ENCODE measurements at places on chromosomes 5 and 9. TPM values are rescaled to one million over a fixed set of nuclear protein-coding genes. Genes with fewer than 3 reads are reported as not detected.

Gene ZFR
- polyA plus RNA-seq = 25.7 TPM

Gene MLANA
- not detected for polyA plus RNA-seq

Gene SLC34A3
- 36.0 TPM for polyA plus RNA-seq

Gene SLC45A2
- polyA plus RNA-seq = 0.22 TPM

Gene LTC4S
- polyA plus RNA-seq = 20.1 TPM

Gene GTF3C5
- polyA plus RNA-seq = 38.0 TPM

Gene SETX
- polyA plus RNA-seq = 16.1 TPM

Gene SLC6A19
- polyA plus RNA-seq = 69.3 TPM

Gene SPZ1
- not detected for polyA plus RNA-seq

Gene WDR38
- not detected for polyA plus RNA-seq

Gene SV2C
- polyA plus RNA-seq = not detected

Gene ANKRD18B
- not detected for polyA plus RNA-seq

Gene POU5F2
- polyA plus RNA-seq = not detected

Gene ACOT12
- polyA plus RNA-seq = 2.2 TPM
